Transverse colon (tissue), 4 donors: ENCODE measurements at places on chromosomes 3 and 15. TPM values are rescaled to one million over a fixed set of nuclear protein-coding genes. Genes with fewer than 3 reads are reported as not detected.

DNA sequence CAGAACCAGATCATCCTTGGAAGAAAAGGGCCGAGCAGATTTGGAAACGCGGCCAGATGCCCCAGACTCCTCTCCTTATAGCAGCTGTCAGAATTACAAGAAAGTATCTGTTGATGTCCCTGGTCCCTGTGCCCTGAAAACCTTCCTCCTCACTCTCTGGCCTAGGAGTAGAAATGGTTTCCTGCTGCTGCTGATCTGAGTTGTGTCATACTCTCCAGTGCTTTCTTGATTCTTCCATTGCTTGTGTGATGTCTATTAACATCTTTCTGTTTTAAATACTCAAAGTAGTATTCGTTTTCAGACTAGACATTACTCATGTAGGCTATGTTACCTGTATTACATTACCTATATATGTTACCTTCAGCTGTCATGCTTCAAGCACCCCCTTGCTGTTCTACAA lies 26.8 kb upstream of the HERC1 start:
- DNase-seq = no peak

GRCh38 chr3:47406762-47407149 lies 25.9 kb downstream of the PTPN23 start:
- DNase-seq = no peak

LRRIQ4 gene
- not detected for total RNA-seq

DNA sequence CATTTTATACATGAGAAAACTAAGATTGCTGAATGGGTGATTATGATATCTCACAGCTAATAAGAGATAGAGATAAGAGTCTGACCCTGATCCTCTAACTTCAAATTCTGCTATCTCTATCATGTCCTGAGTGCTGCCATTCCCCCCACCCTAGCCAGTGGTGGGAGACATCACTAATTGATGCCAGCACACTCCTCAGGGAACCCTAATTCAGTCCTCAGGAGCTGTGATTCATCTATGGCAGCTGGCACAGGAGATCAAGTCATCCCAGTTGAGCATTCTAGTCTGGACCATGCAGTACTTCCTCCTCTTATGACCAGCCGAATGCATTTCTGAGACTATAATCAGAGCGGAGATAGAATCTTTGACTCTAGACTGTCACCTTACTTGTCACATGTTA lies 71.9 kb downstream of the SYNM start:
- DNase-seq = no peak

DNA sequence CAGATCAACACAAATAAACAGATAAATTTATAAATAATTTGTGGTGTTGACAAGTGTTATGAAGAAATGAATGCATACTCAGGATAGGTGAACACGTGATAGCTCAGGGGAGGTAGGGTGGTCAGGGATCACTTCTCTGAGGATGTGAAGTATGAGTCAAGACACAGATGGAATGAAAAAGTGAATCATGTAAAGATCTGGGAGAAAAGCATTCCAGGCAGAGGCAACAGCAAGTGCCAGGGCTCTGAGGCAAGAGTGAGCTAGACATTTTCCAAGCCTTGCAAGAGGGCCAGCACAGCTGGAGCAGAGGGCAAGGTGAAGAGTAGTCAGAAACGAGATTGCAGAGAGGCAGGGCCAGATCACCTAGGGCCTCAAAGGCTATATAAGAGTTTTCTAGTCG lies 177.8 kb downstream of the WNT5A start:
- DNase-seq = no peak

DNA sequence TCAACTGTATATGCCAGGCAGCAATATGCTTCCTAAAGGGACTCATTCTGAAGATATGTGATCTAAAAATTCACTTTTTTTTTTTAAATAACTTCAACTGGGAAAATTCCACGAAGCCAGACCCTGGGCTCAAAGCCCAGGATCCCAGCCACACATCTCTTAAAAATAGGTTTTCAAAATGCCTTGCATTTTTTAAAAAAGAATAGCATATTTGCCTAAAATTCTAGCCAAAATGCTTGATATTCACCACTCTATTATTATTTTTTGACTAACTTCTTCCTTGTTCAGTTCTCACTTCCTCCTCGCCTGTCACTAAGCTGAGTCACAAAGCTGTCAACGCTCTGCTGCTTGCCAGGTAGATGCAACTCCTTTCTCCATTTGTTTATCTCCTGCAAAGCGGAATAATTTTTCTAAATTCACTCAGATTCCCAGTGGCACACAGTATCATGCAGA lies 28.0 kb upstream of the VGLL4 start:
- no peak for DNase-seq

SHISA5 gene
- total RNA-seq = 87.4 TPM

CACNA1D gene
- 29.1 TPM for total RNA-seq

GRCh38 chr3:37772773-37773354 lies 88.8 kb upstream of the CTDSPL start:
- DNase-seq = no peak

GABRB3 gene
- 1.9 TPM for total RNA-seq

DNA sequence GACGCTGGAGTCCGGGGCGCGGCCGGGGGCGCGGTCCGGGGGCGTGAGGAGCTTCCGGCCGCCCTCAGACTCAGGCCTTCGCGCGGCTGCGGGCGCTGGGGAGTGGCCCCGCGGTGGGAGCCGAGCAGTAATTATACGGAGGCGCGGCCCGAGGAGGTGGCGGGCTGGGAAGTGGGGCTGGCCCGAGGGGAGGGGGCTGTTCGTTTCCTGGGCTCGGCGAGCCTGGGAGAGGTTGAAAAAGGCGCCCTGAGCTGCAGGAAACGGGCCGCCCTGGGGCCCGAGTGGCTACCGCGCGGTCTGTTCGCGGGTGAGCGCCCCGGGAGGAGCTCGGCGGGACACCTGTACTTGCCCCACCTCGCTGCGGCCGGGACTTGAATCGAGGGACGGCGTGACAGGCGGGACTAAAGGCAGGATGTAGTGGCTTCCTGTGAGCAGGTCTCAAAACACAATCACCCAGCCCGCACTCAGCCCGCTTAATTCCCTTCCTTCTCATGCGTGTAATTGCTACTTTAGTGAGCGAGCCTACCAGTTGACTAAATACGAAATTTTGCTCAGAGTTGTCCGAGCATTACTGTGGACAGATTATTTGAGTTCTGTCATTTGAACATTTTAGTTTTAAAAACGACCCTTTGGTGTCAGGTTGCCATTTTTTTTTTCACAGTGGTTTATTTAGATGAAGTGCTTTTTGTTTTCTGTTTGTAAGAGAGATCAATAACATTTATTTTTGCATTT lies 860 bp downstream of the RASA2 start:
- peak; percentile 92 for DNase-seq

DNA sequence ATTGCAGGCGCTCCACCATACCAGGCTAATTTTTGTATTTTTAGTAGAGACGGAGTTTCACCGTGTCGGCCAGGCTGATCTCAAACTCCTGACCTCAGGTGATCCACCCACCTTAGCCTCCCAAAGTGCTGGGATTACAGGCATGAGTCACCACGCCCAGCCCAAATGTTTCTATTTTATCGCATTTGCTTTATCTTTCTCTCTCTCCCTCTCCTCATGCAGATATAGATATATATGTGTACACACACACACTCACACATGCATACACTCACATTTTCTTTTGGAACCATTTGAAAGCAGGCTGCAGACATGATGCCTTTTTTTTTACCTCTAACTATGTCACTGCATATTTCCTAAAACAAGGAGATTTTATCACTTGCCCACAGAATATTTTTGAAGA lies 7.3 kb upstream of the MCCC1 start:
- DNase-seq = no peak

PEX5L gene
- 1.2 TPM for total RNA-seq

DNA sequence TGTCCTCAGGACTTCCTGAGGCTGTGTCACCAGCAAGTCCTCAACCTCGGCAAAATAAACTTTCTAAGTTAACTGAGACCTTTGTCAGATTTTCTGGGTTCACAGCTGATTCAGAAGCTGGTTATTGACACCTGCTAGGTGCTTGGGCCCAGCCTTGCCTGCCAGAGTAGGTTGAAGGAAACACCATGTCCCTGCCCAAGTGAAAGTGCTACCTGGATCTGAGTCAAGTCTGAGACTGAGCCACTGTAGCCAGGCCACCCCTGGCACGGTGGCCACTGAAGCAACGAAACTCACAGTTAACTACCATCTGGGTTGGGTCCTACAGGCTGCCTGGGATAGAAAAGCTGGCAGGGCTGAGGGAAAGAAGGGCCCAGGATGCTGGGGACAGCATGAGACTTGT lies 8.2 kb downstream of the HYAL2 start:
- no peak for DNase-seq

DNA sequence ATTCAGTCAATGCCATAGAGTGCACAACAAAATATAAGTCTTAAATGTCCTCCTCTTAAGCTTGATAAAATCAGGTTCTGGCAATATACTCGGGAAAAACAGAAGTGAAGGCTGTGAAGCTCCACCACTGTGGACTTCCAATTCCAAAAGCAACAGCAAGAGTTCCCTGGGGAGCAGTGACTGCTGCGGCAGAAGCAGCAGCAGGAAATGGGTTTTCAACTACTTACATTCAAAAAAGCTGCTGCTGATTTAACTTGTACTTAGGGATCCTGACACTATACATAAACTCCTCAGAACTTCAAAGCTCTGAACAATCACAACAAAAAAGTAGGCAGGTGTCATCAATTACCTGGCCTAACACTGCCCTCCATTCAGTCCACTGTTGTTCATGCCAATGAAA lies 4.7 kb downstream of the CEP152 start:
- no peak for DNase-seq

GRCh38 chr3:71873093-71873611 lies 88.2 kb upstream of the PROK2 start:
- DNase-seq = no peak

ZCWPW2 gene
- total RNA-seq = not detected

GRCh38 chr3:62835554-62836236 lies 39.5 kb downstream of the CADPS start:
- no peak for DNase-seq

- DNase-seq = no peak
These were observed 47.8 kb downstream of the PCSK6 start for GRCh38 chr15:101441696-101442095.

CRYGS gene
- 60.7 TPM for total RNA-seq

DNA sequence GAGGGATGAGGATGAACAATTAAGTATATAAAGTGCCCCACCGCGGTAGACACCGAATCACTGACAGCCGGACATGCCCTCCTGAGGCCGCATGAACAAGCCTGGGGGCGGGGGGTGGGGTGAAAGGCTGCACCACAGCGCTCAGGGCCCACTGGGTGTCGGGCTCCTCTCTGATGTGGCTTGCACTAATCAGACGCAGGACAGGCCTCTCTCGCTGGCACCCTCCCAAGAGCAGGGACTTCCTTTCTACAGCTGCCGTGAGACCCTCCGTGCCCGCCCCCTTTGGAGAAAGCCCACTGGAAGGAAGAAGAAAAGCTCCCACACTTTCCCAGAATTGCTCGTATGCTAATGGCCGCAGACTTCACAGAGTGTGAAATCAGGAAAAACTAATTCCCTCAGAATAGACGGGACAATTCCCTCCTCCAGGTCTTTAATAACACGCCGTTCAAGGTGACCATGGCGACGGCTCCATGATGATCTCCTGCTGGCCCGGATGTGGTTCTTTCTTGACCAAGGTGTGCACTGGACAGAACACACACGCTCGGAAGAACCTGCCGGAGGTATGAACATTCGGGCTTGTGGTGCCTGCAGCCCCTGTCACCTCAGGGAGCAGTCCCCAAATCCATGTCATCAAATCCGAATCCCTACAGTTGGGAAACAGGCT lies 32.0 kb downstream of the IQSEC1 start:
- no peak for DNase-seq

DNA sequence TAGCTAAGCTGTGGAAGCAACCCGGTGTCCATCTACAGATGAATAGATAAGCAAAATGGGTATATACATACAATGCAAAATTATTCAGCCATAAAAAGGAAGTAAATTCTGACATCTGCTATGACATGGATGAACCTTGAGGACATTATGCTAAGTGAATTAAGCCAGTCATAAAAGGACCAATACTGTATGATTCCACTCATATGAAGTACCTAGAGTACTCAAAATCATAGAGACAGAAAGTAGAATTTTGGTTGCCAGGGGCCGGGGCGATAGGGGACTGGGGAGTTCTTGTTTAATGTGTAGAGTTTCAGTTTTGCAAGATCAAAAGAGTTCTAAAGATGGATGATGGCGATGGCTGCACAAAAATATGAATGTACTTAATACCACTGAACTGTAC lies 10.3 kb downstream of the EID1 start:
- DNase-seq = no peak

- no peak for DNase-seq
These were observed 246.5 kb downstream of the PTPRG start for GRCh38 chr3:61807865-61808276.

- DNase-seq = no peak
These were observed 158.9 kb upstream of the CADPS start for GRCh38 chr3:63034101-63034500.

ABI3BP gene
- 20.9 TPM for total RNA-seq

DNA sequence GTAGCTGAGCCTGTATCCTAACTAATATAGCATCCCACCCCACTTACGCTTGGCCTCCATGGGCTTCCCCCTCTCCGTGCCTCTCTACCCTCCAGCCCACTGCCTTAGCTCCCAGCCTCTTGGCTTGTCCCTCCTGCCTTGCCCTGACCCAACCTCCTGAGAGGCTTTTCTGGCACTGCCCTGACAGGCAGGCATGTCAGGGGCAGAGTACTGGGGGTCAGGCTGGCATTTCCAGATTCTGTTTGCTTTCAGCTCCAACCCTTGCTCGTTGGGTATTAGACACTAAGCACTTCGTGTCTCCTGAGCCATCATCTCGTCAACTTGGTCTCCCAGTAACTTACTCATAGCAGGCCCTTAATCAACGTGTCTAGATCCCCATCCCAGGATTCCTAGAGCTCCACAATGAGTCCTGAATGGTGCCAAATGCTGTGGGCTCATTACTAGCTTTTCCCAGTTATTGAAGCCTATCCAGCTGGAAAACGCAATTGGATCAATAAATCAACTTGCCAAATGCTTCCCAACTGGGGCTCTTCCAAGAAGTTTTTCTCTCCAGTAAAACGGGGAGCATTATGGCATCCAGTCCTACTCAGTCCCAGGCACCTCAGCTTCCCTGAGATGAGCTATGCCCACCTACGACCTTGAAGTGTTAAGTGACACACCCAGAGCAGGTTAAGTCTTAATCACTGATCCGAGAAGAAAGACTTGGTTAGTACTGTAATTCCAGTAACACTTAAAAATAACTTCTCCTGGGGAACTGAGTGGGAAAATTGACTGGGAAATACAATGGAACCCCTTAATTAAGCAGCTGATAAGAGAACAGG lies 78.5 kb upstream of the DLG1 start:
- no peak for DNase-seq

EFHB gene
- 0.68 TPM for total RNA-seq

DNA sequence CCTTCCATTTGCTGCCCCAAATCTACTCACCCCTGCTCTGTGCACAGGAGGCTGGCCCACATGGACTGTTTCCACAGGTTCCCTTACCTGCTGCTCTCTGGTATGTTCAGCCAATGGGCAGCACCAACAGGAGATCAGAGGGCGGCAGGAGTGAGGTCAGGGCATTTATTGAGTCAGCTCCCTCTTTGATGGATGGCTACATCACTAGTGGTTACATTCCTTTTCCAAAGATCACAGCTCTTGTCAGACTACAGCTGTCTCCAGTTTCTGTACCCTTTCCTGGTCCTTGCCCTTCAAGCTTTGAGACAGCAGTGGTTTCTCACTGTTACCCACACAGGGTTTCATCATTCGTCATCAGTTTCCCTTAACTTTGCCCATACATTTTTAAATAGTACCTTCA lies 325.1 kb downstream of the SUCLG2 start:
- no peak for DNase-seq
